SJCRH30 (cell line): ENCODE measurements at places on chromosomes 7 and 10. TPM values are rescaled to one million over a fixed set of nuclear protein-coding genes. Genes with fewer than 3 reads are reported as not detected.

Gene LLCFC1
- total RNA-seq = not detected in 2 replicates

Gene MSRB2
- total RNA-seq = 22.7 and 23.8 TPM in 2 replicates

DNA sequence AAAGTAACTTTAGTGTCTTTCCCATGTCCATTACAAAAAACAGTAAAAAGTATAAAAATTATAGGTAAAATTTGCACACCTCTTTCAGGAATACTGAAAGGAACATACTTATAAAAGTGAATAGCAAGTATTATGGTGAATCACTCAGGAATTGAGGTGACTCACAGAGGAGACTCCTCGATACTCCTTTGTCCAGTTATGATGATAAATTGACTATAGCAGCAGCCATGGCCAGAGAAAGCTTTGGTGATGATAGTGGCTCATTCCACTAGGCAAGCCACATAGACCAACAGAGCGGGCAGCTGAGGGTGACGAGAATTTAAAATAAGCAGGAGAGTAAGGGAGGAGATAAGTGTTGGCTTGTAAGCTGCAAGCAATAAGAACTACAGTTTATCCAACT, 1231.1 kb upstream of the CELF2 start:
- no peak overlapping the region for H3K4me3 ChIP-seq
- H3K36me3 ChIP-seq = no peaks in the 10 kb centered on the region
- H3K27me3 ChIP-seq = no peaks in the 10 kb centered on the region
- no peaks in the 10 kb centered on the region for H3K4me1 ChIP-seq
- H3K27ac ChIP-seq = no peak overlapping the region

- no peak overlapping the region for H3K4me3 ChIP-seq
- no peak overlapping the region for H3K27ac ChIP-seq
- no peaks in the 10 kb centered on the region; the same call in 1 of the 2 replicates for H3K4me1 ChIP-seq
- H3K36me3 ChIP-seq = no peaks in the 10 kb centered on the region
These were observed 535.5 kb downstream of the ATRNL1 start for GRCh38 chr10:115628616-115629015.

GRCh38 chr7:101945034-101945758, 127.8 kb downstream of the CUX1 start:
- DNase-seq = no peak
- no peak overlapping the region for H3K4me3 ChIP-seq
- H3K27ac ChIP-seq = no peak overlapping the region
- H3K27me3 ChIP-seq = no peaks in the 10 kb centered on the region
- no peaks in the 10 kb centered on the region for H3K4me1 ChIP-seq

DNA sequence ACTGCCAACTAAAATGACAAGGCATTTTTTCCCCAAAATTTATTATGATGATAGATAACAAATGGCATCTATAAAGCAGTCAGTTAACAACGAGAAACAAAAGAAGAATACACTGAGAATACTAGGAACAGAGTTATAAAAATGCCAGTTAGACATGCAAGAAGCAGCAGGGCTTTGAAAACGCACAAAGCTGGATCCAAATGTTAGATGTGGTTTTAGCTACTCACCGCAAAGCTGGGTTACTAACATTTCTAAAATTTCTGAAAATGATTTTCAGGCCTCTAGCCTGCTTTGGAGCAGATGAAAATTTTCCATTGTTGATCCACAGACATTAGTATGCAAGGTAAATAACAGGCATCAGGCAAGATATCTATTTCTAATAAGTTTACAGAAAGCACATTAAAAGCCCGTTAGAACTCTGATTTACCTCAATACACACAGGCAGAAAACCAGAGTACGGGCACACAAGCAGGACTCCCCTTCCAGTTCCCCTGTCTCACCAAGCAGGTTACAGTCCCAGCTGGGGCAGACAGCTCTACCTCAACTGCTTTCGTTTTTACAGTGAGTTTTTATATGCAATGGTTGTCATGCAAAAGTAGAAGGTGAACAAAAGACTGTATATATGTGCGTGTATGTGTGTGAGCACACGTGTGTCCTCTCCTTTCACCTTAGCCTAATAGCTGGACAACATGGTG, 37.9 kb downstream of the GLI3 start:
- 0 out of 2 replicates have a peak, but pooled peaks cover 4% of the 10 kb centered on the region for H3K36me3 ChIP-seq
- no peak for DNase-seq
- no peaks in the 10 kb centered on the region; the same call in 1 of the 2 replicates for H3K4me1 ChIP-seq
- no peak overlapping the region for H3K27ac ChIP-seq
- no peaks in the 10 kb centered on the region for H3K27me3 ChIP-seq

Gene TAS2R4
- total RNA-seq = 0.18 and 0.43 TPM in 2 replicates

DNA sequence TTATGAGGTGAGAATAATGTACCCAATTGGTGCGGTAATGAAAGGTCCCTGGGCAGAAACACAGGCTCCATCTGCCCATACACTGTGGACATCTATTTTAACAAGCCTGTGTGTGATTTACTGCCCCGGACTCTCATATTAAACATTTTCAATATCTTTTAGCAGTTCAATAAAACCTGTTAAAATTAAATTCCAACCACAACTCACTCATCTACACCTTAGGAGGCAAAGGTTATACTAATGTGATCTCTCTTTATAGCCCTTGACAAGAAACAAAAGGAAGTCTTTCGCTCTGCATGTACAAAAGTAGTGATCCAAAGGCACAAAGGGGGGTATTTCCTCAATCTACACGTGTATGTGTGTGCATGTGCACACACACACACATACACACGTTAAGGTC, 186.0 kb downstream of the PARD3 start:
- no peak overlapping the region for H3K4me3 ChIP-seq
- H3K36me3 ChIP-seq = no peaks in the 10 kb centered on the region; the same call in 1 of the 2 replicates
- no peaks in the 10 kb centered on the region for H3K27me3 ChIP-seq
- no peaks in the 10 kb centered on the region for H3K4me1 ChIP-seq
- DNase-seq = no peak

GRCh38 chr7:101465576-101466196, 103.0 kb downstream of the COL26A1 start:
- H3K4me1 ChIP-seq = no peaks in the 10 kb centered on the region
- no peaks in the 10 kb centered on the region for H3K36me3 ChIP-seq
- no peak for DNase-seq

Gene PRSS1
- not detected in 2 replicates for total RNA-seq
